Ascending aorta (tissue), 2 donors: ENCODE measurements at places on chromosomes 6 and 20. TPM values are rescaled to one million over a fixed set of nuclear protein-coding genes. Genes with fewer than 3 reads are reported as not detected.

- no peak for DNase-seq
These were observed 57.2 kb downstream of the CEP43 start for GRCh38 chr6:167056370-167056769.

GRCh38 chr6:162058281-162058875 lies 669.2 kb downstream of the PRKN start:
- DNase-seq: no peak

DNA sequence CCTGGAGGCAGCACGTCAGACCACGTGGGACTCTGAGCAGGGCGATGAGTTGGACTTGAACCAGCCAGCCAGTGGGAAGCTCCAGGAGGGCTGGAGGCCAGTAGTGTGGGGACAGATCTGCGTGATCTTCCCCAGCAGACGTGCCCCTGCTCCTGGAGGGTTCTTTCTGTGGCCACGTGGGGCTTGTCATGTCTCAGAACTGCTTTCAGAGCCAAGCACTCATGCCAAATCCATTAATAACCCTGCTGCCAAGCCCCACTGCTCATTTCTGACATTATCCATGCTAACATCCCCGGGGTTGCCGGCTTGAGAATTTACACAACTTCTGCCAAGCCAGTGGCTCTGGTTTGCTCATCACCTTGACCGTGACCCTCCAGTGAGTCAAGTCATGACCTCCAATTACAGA lies 38.3 kb downstream of the SIRPA start:
- DNase-seq: no peak

Gene GGT7
- total RNA-seq: 25.5 TPM

DNA sequence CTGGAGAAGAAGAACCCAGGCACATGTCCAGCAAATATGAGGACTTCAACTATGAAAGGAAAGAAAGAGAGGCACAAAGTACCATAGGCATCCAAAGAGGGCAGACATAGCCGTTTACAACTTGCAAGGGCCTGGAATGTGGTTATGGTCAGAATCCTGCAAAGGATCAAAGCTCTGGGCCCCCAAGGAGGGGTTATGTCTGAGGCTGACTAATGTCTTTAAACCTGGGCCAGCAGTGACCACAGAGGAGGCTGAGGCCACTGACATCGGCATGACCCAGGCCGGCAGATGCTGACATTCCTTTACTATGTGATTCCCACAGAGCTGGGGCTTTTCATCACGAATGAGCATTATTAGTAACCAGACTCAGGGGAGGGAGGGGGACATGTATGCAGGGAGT lies 861.1 kb downstream of the DHX35 start:
- no peak for DNase-seq

Gene ABHD16B
- total RNA-seq: not detected

Gene RIN2
- total RNA-seq: 45.7 TPM

Gene COL12A1
- 140 TPM for total RNA-seq

GRCh38 chr20:50762435-50763220 lies 31.2 kb downstream of the PARD6B start:
- DNase-seq: peak; percentile 48

- DNase-seq: no peak
These were observed 126.0 kb upstream of the LRFN2 start for GRCh38 chr6:40713002-40713719.

- no peak for DNase-seq
These were observed 16.3 kb downstream of the PTPN1 start for GRCh38 chr20:50526403-50526989.

GRCh38 chr6:123648020-123648580 lies 11.3 kb upstream of the TRDN start:
- no peak for DNase-seq

Gene ADGRF1
- total RNA-seq: not detected

- DNase-seq: no peak
These were observed 284.2 kb downstream of the LRFN2 start for GRCh38 chr6:40302856-40303454.

GRCh38 chr6:33296797-33297405 lies 1.8 kb downstream of the RGL2 start:
- no peak for DNase-seq

DNA sequence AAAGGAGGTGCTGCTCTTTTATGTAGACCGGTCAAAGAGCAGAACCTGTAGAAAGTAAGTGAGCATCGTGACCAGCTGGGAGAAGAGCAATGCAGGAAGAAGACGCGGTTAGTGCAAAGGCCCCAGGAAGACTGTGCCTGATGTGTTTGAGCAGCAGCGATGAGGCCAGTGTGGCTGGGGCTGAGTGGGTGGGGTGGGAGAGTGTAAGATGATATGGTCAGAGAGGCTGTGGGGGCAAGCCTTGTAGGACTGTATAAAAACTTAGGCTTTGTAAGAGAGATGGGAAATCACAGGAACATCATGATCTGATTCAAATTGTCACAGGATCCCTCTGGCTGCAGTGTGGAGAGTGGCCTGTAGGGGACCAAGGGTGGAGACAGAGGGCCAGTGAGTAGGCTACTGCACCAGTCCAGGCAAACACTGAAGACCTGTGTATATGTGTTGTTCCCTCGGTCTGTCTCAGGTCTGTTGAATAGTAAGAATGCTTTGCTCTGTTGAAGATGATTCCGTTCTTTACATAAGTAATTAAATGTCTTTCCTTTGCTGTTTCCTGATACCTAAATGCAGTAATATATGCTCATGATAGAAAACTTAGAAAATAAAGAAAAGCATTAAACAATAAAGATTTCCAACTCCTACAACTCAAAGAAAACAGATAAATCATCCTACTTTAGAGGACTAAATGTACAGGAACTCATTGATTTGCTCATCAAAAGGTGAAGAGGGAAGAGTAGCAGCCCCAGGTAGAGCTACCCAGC lies 23.6 kb upstream of the WFDC2 start:
- DNase-seq: no peak

DNA sequence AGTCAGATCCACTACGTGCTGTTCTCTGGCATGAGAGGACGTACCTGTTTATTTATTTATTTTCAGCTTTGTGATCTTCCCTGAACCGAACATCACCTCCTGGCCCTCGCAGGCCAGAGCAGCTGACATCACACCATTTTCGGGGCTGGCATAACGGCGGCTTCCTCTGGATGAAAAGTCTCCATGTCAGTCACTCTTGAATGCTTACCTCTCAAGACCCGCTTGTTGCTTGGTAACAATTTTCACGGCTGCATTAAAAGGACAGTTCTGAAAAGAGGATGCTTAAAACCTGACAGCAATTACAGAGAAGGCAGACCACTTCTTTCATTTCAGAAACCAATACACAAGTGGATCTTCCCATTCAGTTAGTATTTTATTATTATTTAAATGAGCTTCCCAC lies 159.8 kb upstream of the CDH4 start:
- DNase-seq: no peak

GRCh38 chr20:51062065-51062464 lies 39.2 kb upstream of the KCNG1 start:
- DNase-seq: no peak

- no peak for DNase-seq
These were observed 53.0 kb downstream of the FARS2 start for GRCh38 chr6:5314191-5314865.

DNA sequence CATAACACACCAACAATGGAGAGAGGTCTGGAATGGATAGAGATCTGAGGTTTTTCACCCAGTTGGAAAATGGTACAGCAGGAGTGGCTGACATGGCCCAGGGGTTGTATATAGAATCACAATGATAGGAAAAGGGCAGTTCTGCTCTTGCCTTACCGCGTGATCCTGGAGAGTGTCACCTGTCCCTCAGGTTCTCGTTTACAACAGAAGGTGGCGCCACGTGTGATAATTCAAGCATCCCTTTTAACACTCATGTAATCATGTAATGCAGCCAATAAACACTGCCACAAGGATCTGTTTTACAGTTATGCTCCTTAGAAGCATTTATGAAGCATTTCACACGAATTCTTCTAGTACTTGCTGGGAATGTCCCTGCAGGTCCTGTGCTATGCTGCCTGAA lies 12.9 kb upstream of the WFDC2 start:
- DNase-seq: no peak

GRCh38 chr20:3407771-3408637 lies 535 bp upstream of the DNAAF9 start:
- DNase-seq: peak; percentile 84

DNA sequence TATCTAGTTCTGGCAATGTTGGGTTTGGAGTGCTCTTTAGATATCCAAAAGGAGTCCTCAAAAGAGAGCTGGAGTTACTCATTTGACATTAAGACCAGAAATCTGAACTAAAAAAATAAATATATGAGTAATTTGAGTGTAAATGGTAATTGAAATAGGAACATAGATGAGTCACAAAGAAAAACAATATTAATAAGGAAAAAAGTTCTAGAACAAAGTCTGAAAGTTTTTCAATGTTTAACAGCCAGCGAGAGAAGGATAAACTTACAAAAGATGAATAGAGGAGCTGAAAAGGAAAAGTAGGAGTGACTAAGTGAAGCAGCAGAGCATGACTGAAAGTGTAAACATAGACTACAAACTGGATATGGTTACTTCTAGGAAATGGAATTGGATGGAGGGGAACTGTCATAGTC lies 46.8 kb downstream of the EPM2A start:
- no peak for DNase-seq

DNA sequence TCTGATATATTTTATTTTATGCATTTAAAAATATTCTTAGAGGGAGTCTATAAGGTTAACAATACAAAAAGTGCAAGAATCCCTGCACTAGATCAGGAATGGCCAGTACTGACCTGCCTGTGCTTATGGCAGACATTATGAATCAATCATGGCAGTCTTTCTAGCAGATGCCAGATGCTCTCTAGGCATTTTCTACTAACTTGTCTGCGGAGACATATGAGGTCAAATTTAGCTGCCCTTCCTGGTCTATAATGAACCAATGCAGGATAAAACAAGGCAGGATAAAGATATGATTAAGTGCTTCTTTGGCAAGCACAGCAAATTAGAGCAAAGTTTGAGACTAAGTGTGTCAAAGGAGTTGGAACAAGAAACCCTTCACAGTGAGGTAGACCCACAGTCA lies 46.6 kb upstream of the RNF24 start:
- peak; percentile 28 for DNase-seq

Gene CST2
- not detected for total RNA-seq

Gene TFAP2D
- not detected for total RNA-seq

DNA sequence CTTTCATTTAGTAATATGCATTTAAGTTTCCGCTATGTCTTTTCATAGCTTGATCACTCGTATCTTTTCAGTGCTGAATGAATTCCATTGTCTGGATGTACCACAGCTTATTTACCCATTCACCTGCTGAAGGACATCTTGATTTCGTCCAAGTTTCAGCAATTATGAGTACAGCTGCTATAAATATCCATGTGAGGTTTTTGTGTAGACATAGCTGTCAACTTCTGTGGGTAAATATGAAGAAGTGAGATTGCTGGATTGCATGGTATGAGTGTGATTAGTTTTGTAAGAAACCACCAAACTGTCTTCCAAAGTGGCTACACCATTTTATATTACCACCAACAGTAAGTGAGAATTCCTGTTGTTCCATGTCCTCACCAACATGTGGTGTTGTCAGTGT lies 79.2 kb upstream of the STMND1 start:
- no peak for DNase-seq

- no peak for DNase-seq
These were observed 133.5 kb downstream of the TBC1D7 start for GRCh38 chr6:13194852-13195251.

GRCh38 chr6:157516319-157517026 lies 135.5 kb downstream of the ZDHHC14 start:
- no peak for DNase-seq

GRCh38 chr6:139763468-139764210 lies 389.2 kb upstream of the CITED2 start:
- DNase-seq: no peak

- no peak for DNase-seq
These were observed 3.0 kb upstream of the CDH26 start for GRCh38 chr20:59955131-59955796.

- DNase-seq: no peak
These were observed 4.6 kb downstream of the PTPN1 start for GRCh38 chr20:50514750-50515149.

DNA sequence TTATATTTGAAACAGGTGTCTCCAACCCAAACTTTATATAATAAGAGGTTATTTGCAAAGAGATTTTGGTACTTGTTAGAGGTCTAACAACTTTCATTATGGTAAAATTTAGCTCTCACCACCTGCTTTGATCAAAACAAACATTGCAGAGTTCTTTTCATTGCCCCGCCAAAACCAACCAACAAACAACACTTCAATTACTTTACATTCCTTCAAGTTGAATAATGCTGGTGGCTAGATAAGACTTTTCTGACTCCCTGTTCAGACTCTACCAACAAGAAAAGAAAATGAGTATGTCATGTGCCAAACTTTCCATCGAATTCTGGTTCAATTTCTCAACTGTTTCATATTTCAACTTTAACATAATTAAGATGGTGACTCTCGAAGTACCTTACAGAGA lies 311.1 kb downstream of the ADGRG6 start:
- no peak for DNase-seq

Gene LRRN4
- total RNA-seq: not detected

Gene TRIM38
- total RNA-seq: 7.6 TPM

Gene CST4
- total RNA-seq: not detected

GRCh38 chr6:106979435-106979884 lies 4.9 kb upstream of the CD24 start:
- peak; percentile 85 for DNase-seq

GRCh38 chr6:24721461-24722215 lies 2.7 kb upstream of the C6orf62 start:
- no peak for DNase-seq

DNA sequence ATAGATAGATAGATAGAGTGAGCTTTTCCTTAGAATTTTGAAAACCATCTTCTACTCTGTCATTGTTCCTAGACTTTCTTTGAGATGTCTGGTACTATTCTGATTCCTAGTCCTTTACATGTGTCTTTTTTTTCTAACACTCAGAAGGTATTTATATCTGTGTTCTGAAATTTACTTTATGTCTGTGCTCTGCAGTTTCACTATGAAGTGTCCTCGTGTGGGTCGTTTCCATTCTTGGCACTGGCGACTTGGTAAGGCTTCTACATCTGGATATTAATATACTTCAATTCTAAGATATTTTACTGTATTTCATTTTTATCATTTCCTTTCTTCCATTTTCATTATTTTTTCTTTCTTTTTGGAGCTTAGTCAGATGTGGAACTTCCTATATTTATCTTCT lies 87.0 kb downstream of the FHL5 start:
- DNase-seq: no peak

Gene SLC13A3
- total RNA-seq: not detected

Gene RIPPLY2
- total RNA-seq: not detected

Gene FAM83D
- total RNA-seq: 0.53 TPM

DNA sequence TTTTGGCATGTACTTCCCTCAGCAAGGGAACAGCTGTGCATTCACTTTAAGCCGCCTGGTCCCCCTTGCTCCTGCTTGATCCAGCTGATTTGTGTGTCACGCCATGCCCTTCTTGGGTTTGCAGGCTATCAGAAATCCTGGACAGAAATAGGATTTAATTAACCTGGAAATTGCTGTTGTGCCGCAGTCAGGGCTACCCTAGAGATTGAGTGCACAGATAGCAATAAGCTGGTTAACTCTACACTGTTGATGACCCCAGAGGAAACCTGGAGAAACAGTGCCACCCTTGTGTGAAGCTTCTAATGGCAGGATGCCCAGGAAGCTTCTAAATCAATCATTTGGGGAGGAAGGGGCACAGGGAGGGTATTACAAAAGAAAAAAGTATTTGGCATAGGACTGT lies 199.0 kb downstream of the JARID2 start:
- no peak for DNase-seq
